ENCODE measurements at places on chromosomes 13 and 19.

- no peak for DNase-seq
Measured at GRCh38 chr19:52533901-52534300, 6.4 kb downstream of the ZNF808 start.

DNA sequence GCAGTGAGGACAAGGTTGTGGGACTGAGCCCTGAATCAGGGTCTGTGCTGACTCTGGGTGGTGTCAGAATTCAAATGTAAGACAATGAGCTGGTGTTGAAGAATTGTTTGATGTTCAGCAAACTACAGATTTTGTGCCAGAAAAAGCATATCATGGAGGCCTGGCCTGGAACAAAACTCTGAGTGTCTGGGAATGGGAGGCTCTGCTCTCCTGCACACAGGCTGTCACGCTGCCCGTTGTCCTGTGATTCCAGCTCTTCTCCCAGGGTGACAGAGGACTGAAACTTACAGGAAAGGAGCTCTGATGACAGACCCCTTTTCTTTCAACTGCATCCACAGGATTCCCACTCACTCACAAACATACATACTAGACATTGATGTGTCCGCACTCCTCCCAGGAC, 120.1 kb downstream of the ZNF486 start:
- DNase-seq = peak; percentile 6

GRCh38 chr19:2820112-2820702, 539 bp downstream of the ZNF554 start:
- DNase-seq = no peak

DNA sequence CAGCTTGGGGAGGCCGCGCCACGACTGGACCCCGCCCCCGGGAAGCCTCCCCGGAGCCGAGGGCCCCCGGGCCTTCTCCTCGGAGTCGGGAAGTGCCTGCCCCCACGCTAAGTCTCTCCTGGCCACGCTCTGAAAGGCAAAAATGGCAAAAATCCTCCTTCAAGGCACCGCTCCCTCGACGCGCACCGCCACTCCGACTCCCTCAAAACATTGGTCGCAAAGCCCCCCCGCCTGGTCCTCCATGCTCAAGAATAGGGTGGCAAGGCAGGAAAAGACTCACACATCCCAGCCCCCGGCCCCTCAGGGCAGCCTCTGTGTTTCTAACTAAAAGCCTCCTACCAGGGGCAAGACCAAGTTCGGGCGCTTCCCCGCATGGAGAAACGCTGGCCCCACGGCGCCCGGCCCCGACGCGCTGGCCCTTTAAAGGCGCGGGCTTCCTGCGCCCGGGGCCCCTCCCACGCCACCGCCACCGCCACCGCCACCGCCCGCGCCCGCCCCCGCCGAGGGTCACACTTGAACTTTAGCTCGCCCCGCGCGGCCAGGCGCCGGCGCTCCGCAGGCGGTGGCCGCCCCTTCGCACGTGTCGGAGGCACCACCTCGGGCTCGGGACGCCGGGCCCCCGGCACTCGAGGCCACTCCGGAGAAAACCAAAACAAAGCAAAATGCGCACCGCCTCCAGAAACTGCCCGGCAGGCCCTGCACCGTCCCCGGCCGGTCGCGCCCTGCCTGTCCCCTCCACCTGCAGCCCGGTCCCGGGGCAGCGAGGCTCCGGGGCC, 1.9 kb downstream of the FOXO1 start:
- DNase-seq = peak; percentile 61

DNA sequence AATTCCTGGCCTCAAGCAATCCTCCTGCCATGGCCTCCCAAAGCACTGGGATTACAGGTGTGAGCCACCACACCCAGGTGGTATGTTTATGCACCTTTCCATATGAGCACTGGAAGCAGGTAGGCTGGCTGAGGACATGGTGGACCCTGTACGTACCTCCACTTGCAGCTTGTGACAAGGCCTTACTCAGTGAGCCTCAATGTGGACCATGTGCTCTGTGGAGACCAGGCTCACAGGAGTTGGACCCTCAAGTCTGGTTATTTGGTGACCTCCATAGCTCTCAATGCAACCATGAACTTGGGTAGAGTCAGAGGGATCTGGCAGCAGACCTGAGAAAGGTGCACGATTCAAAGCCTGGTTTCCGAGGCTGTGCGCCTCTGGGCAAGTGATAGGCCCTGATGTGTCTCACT, 5.5 kb downstream of the ACP4 start:
- DNase-seq = no peak

DNA sequence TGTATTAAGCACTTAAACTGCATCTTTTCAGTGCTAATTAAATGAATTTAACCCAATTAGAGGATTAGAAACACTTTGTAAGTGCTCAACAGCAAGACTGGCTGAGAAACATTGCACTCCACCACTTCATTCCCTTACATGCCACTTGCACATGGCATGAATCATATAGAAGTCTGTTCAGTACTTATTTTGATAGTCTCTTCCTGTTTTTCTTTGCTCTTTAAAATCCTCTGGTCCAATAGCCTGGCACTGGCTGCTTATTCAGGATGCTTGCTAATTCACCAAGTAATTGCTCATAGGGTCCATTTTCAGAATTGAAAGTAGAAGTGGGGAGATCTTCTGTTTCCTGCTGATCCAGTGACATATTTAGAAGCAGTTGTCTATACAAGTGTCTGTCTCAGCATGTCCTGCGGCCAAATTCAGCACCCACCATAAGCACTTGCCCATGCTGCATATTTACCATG, 900.1 kb downstream of the PCDH9 start:
- DNase-seq = no peak

GRCh38 chr19:10112895-10113591, 1.6 kb downstream of the P2RY11 start:
- DNase-seq = no peak

- no peak for DNase-seq
Measured at GRCh38 chr13:100984085-100984705, 309.6 kb upstream of the TMTC4 start.

- DNase-seq = no peak
Measured at GRCh38 chr19:355134-355533, 10.5 kb upstream of the MIER2 start.

DNA sequence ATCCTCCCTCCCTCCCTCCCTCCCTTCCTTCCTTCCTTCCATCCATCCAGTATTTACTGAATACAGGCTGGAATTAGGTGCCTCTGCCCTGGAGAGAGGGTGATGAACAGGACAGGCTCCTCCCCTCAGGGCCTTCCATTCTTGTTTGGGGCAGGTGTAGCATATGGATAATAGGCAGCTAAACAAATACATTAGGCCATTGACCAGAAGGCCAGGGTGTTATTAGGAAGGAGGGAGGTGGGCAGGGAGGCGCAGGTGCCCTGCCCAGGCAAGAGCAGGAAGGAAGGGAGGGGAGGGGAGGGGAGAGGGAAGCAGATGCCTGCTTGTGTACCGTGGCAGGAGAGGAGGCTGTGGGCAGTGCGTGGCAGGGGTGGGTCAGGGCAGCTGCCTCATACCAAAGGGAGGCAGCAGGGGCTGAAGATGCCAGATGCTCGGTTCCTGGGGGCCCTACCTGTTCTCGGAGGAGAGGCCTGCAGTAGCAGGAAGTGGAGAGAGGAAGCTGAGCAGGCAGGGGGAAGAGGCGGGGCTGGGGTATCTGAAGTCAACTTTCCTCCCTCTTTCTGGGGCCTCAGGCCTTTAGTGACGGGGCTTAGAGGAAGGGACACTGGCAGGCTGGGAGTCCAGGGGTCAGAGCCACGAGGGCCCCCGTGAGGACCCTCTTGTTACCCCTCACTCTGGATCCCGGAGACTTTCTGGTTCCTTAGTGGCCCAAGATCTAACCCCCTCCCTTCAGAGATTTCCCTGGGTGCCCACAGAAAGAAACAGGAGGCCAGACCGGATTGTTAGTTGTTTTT, at the start of gene RINL:
RINL (minus strand) TSS at position 495 of the 794 bp plus-strand sequence. CDS start 1,533 bp downstream, outside the sequence.
- DNase-seq = peak; percentile 11

GRCh38 chr13:33128134-33128533, 111.9 kb downstream of the KL start:
- no peak for DNase-seq

DNA sequence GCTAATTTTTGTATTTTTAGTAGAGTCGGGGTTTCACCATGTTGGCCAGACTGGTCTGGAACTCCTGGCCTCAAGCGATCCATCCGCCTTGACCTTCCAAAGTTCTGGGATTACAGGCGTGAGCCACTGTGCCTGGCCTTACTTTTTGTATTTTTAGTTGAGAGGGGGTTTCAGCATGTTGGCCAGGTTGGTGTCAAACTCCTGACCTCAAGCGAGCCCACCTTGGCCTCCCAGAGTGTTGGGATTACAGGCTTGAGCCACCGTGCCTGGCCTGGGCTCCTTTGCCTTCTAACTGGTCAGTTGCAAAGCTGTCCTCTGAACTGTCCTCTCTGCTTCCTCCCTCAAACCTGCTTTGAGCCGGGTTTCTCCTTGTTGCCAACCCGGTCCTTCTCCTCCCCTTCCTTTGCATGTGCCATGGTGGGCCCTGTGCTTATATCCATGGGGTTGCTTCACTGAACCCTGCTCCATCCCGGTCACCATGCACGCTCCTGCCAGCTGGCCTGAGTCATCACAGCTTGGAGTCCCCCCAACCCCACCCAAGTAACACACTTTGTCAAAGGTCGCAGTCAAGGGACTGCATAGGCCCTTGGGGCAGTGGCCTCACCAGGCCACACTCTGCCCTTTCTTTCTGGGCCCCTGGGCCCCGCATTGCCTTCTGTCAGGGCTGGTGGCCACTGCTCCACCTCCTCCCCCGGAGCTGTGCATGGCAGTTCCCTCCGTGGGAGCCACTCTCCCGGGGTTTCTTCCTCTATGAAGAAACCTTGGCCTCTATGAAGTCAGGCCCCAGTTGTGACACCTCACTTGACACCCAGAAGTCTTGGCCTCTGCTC, 21.2 kb downstream of the WTIP start:
- DNase-seq = no peak

- DNase-seq = no peak
Measured at GRCh38 chr13:52022356-52022755, 2.1 kb upstream of the UTP14C start.

GRCh38 chr19:10712045-10712444, 5.8 kb upstream of the DNM2 start:
- no peak for DNase-seq

DNA sequence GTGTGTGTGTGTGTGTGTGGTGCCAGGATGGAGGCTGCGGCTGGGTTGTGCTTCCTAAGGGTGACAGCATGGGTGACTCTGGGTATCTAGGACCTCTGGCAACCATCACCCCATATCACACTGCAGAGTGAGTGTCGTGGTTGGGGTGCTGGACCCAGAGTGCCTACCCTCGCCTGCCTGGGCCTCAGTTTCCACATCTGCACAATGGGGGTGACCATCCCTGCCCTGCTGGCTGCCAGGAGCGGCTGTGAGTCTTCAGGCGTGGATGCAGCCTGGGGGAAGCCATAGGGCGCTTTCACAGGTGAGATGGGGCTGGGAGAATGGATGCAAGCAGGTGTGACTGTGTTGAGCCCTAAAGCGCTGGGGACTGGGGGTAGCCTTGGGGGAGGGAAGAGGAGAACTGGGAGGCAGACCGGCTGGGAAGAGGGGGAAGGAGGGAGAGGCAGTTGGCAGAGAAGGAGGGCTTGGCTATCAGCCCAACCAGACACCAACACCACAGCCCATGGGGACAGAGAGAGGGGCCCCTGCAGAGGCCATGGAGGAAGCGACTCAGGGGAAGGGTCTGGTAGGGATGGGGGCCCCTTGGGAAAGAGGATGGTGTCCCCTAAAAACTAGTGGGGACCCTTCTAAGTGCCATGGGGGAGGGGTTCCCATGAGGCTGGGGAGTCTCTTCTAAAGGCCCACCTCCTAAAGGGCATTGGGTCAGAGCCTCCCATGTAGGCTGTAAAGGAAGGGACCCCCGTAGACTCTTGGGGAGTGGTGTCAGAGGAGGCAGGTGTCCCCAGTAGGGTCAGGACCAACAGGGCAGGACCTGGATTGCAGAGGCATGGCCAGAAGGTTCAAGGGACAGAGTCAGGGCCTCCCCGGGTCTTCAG, 1.7 kb downstream of the PLPPR2 start:
- DNase-seq = no peak

GRCh38 chr13:89748716-89749115, 1598.8 kb upstream of the MIR17HG start:
- DNase-seq = no peak

GRCh38 chr19:581399-582111, 8.1 kb upstream of the HCN2 start:
- no peak for DNase-seq

GRCh38 chr13:110663491-110663890, 42.4 kb downstream of the CARS2 start:
- DNase-seq = no peak

GRCh38 chr13:49772828-49773227, 19.7 kb downstream of the KPNA3 start:
- DNase-seq = no peak

- DNase-seq = no peak
Measured at GRCh38 chr13:77544758-77545338, 9.3 kb downstream of the SCEL start.

GRCh38 chr13:59424661-59425060, 739.1 kb downstream of the DIAPH3 start:
- DNase-seq = no peak

- DNase-seq = no peak
Measured at GRCh38 chr13:33348366-33348765, 62.8 kb upstream of the STARD13 start.

DNA sequence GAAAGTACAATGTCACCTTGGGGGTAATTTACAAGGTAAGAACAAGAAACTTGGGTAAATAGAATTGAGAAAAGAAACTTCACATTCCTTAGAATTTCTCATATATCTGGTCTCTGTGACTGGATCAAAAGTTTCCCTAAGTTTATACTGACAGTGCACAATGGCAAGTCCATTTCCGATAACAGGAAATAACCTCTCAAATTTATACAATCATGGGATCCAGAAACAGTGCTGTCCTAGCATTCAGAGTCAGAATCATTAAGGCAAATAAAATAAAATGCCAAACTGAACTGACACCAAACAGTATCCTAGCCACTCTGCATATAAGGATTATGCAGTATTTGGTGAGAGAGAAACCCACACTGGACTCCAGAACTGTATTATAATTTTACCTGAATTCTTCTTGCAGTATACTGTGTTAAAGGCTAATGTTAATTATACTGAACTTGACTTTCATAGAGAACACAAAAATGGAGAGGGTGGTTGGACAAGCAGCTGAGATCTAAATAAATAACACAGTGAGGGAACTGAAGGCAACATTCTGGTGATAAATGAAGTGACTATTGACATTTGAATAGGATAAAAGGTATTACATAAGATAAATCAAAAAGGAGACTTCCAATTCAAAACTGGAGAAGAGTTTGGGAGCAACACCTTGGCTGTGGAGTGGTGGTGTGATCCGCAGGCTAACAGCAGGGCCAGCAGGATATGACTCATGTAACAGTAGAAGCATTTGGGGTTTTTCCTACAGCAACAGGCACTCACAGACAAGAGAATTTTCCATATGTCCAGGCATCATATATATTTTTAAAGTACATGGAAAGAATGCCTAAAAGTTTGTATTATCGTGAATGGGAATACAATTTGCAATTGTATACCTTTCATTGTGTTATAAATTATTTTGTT, 932.5 kb upstream of the MIR17HG start:
- DNase-seq = no peak

Measured in C1 segment of cervical spinal cord (tissue), 14 donors.